AG04450 (cell line): ENCODE measurements at places on chromosomes 5 and 9.

GRCh38 chr9:69351227-69351626 is 26.2 kb downstream of the ENTREP1 start:
- no peak for DNase-seq

DNA sequence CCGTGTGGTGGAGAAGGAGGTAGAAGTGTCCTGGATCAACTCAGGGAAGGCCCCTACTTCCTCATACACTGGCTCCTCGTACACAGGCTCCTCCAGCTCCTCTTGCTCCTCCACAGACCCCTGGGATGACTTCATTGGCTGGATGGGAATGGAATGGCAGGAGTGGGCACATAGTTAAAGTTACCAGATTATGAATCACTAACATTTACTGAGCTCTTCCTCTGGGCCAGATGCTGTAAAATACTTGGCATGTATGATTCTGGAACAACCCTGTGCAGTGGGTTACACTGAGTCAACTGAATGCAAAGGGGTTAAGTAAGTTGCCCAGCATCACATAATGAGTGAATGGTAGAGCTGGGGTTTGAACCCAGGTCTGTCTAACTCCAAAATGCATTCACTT is 3.1 kb upstream of the FCHSD1 start:
- DNase-seq, result peak; percentile 65

DNA sequence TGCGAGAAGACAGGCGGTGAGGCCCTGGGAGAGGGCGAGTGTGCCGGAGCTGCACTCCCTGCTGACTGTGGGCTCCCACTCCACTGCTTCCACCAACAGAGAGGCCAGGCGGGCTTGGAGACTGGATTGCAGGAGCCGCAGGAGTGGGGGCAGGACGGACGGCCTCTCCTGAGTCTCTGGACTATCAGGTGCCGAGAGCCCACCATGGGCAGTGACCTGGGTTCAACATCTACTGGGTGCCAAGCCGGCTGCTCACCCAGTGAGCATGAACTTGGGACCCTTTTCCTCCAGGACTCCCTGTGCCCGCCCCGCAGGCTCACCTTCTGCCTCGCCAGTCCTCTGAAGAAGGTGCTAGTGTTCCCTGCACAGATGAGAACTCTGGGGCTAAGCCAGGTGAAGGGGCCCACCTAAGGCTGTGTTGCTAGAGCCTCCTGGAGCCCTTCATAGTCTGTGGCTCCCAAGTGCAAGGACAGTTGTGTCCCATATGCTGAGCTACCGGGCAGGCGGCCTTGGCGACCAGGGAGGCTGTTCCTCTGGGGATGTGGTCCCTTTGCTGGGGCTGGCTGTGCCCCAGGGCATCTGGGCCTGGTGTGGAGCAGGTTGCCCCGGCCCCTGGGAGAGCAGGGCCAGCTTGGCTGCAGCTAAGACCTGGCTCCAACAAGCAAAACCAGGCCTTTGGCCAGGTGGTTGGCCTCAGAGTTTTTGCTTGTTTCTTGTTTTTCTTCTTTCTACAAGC is 77.7 kb upstream of the PHYKPL start:
- DNase-seq, result no peak

- DNase-seq, result no peak
Observed at GRCh38 chr5:116288524-116288923, 203.7 kb downstream of the COMMD10 start.

DNA sequence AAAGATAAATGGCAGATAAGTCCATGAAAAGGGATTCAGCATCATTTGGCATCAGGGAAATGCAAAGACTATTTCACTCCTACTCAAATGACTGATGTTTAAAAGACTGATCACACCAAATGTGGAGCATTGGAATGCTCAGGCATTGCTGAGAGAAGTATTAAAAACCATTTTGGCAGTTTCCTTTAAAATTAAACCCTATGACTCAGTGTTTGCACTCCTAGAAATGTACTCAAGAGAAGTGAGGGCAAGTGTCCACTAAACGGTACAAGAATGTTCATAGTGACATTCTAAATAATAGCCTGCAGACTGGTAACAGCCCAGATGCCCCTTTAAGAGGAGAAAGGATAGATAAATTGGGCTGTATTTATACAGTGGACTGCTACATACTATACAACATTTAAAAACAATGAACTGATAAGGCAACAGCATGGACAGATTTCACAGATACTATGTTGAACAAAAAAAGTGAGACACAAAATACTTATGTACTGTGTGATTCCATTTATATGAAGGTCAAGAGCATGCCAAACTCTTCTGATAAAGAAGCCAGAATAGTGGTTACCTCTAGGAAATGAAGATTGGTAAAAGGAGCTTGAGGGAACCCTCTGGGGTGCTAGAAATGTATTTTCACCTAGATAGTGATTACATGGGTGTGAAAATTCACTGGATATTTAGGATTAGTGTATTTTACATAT is 24.6 kb downstream of the APC start:
- no peak for DNase-seq

DNA sequence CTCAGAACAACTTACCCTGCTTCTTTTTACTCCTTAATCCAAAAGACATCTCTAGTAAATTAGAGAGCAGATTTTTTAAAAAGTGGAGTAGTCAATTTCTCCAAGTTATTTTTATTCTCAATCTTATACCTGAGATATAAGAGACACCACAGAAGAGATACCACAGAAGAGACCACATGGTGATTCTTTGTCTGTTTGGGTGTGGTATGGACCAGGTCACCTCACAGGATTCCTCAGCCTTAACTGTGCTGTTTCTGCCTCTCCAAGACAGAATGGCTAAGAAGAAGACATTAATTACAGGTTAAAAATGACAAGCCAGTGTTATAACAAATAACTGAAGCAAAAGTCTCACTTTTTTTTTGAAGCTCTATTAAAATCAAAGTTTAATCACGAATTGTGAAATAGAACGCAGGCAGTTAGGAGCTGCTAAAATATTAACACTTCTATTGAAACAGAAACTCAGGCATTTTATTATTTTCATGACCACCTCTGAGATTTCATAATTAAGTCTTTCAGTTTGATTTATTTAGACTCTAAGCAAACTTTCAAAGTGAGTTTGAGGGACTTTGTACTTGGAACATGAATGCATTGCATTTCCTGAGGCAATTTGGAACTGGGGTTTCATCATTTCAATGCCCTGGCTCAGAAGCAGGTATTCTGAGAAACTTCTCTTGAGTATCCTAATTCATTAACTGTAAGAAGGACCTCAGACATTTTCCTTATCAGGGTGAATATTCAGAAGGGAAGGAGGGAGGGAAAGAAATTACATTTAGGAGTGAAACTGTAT is 280.7 kb downstream of the KCTD16 start:
- DNase-seq, result no peak

GRCh38 chr5:110932755-110933488 is 138.6 kb upstream of the TSLP start:
- DNase-seq, result no peak

DNA sequence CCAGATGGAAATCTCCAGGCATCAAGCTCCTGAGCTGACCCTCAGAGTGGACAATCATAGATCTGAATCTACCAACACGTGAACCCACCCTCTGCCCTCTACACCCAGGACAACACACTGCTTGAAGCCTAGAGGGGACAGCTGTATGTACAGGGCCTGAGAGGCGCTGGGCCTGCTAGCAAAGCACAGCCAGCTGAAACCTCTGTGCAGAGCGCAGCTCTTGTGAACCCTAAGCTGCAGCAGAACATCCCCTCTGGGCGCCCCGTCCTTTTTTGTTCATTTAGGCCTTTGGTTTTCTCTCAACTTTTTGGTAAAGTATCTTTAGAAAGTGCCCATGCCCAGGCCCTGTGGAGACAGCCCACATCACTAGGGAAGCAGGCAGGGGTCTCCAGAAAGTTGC is 62.4 kb upstream of the SPTLC1 start:
- DNase-seq, result no peak

DNA sequence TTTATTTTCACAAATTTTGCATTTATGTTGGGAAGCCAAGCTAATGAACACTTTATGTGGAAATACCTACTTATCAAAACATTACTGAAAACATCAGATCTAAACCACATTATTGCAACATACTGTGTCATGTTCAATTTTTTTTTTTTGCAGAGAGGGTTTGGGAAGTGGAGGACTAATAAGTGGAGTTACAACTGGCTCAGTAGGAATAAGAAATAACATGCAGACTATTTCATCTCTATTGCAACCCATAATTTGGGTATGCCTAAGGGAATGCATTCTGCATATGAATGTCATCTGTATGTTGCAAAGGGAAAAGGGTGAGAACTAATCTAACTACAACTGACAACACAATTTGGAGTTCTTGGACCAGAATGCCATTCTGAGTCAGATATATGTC is 41.8 kb downstream of the APC start:
- DNase-seq, result no peak

GRCh38 chr5:170355601-170356098 is 33.5 kb downstream of the KCNMB1 start:
- no peak for DNase-seq

DNA sequence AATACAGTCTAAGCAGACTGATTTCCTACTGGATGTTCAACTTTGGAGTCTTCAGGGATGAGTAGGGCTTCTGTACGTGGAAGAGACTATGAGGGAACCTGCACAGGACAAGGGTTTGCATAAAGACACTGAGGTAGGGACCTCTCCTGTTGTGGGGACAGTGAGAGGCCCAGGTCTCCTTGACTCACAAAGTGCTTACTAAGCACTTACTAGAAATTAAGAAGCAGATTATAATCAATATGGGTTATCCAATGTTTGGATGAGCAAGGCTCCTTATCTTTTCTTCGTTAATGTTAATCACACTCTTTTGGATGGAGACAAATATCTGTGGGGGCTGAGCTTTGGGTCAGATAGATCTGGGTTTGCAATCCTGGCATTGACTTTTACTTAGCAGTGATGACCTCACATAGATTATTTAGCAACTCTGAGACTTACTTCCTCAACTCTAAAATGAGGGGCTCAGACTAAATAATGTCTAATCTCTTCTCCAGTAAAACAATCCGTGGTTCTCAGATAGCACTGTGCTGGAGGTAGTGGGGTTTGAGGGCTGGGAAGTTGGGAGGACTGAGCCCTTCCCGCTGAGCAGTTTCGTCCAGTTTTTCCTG is 45.9 kb downstream of the PDCD1LG2 start:
- DNase-seq, result no peak

DNA sequence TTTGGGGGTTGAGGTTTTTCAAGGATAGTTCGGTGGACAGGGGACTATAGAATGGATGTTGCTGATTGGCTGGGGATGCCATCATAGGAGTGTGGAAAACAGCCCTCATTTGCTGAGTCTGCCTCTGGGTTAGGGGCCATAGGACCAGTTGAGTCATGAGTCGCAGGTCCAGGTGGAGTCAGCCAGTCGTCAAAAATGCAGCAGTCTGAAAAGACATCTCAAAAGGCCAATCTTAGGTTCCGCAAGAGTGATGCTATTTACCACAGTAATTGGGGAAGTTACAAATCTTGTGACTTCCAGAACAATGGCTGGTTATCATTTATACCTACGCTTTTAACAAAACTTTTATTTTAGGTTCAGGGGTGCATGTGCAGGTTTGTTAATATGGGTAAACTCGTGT is 276.0 kb upstream of the DMRT1 start:
- no peak for DNase-seq

GRCh38 chr9:14271093-14271673 is 42.8 kb downstream of the NFIB start:
- peak; percentile 59 for DNase-seq

DNA sequence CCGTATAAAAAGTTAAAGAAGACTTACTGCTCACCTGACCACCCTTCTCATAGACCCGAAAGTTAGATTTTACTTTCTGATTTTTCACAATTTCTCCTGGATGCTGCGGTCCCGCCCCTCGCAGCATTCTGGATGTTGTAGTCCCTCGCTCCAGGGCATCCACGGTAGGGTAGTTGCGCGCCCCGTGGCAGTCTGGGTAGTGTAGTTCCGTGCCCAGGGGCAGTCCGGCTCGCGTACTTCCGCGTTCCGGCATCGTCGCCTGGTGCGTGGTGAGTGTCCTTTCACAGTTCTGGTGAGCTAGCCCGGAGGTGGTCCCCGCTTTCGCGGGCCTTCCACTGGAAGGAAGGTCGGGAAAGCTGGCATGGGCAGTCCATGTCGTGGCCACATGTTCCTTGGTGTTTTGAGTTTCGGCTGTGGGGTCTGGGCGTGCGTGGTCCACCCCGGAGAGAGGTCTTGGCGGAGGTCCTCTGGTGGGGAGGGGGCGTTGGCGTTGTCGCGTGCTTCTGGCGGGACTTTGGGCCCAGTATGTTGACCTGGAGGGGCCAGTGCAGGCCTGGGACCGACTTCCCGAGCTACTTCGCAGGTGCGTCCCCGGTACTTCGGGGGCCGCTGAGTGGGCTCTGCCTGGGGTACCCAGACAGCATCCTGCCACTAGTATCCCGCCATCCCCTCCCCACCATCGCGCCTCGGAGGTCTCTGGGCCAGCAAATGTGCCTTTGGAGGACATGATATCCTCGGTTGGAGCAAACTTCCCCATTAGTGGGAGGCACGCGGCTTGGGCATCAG is at the start of gene ZNF169:
ZNF169 (plus strand) TSS at position 222 of the 786 bp plus-strand sequence. CDS start 19,515 bp downstream, outside the sequence.
- DNase-seq, result peak; percentile 59

GRCh38 chr9:15867334-15867733 is 314.5 kb downstream of the CCDC171 start:
- no peak for DNase-seq

GRCh38 chr9:124757616-124758015 is 13.5 kb downstream of the NR6A1 start:
- no peak for DNase-seq

GRCh38 chr9:29211580-29212396 is 1638.5 kb upstream of the C9orf72 start:
- DNase-seq, result no peak

DNA sequence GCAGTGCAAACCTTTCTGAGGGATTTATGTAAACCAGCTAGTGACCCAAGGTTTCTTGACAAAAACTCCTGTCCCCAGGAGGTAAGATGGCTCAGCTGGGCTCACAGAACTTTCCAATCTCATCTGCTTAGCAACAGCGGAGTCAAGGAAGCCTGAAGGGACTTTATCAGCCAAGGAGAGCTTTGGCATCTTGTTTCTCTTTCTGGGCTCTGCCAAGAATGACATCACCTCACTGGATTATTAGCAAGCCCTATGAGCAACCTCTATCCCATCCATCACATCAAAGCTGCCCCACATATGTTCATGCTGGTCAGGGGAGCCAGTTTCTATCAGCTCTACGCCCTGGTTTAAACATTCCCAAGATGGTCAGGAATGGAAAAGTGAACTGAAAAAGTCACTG is 461.3 kb downstream of the ENC1 start:
- DNase-seq, result peak; percentile 92

DNA sequence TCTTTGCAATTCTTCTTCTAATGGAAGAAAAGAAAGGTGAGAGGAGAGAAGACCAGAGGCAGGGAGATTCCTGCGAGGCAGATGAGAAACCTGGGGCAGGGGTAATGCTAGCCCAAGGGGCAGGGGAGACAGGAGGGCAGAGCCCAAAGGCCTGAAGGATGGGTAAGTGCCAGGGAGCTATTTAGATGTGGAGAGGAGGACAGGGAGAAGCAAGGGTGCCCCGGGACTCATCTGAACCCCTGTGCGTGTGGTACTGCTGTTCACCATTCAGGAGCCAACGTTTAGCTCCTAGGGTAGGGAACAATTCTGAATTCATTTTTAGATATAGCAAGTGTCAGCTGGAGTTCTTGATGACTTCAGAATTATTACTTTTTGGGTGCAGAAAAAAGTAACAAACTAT is 122.7 kb upstream of the ALDH1B1 start:
- DNase-seq, result no peak
